ENCODE measurements at places on chromosomes 7 and 10.

- DNase-seq: no peak
These were observed 67.8 kb downstream of the EBF3 start for GRCh38 chr10:129896136-129896859.

- no peak for DNase-seq
These were observed 21.1 kb upstream of the SH2D4B start for GRCh38 chr10:80516506-80517075.

- DNase-seq: no peak
These were observed 2.3 kb upstream of the IGF2BP3 start for GRCh38 chr7:23472556-23472955.

DNA sequence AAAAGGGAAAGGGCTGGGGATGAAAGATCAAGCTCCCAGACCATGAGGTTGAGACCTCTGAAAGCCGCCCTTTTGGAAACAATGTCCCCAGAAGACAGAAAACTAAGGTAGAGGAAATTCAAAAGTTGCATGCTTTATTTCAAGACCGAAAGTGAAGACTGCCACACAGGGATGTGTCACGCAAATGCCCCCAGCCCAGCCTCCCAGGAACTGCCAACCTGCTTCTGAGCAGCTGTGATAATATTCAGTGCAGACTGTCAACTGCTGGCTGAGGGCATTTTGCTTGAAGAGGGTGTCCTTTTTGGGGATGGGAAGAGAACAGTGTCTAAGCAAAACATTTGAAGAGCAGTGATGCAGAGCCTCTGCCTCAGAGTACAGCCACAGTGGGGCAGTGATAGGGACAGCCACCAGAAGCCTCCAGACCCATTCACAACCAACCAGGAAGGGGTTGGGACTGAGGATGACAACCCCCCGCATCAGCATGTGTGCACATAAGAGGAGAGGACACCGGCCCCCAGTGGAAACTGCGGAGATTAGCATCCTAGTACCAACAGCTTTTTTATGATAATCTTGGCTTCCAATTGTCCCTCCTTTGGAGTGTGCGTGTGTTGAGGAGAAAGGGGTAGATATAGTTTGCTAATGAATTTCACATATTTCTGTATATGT is 34.7 kb upstream of the NFE2L3 start:
- DNase-seq: no peak

DNA sequence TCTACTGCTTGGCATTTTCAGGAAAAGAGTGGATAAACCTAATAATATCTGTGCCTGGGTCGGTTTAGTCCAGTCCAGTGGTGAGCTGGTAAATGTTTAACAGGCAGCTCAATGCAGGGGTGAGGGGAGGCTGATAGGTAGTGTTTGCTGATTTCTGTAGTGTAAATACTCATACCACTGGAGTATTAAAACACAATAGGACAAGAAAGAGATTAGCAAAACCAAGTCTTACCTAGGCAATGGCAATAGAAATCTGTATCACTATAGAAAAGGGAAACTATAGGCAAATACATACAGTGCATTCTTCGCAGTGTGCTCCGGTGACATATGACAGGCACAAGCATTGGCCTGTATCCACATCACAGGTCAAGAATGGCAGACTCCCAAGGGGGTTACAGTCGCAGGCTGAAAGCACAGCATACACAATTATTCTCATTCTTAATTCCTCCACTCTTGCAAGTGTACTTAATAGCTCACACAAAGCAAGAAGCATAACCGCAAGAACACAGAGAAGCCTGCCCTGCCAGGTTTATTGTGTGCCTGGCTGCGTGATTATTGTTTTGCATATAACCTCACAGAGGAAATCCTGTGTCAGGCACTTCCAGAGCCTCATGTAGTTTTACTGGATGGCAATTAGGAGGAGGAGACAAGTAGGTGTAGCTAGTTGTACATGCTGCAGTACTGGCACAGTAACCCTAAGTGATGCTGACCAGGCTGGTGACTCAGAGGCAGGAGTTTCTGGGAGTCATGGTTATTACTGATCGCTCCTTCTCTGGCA is 35.0 kb downstream of the LAMB4 start:
- no peak for DNase-seq

DNA sequence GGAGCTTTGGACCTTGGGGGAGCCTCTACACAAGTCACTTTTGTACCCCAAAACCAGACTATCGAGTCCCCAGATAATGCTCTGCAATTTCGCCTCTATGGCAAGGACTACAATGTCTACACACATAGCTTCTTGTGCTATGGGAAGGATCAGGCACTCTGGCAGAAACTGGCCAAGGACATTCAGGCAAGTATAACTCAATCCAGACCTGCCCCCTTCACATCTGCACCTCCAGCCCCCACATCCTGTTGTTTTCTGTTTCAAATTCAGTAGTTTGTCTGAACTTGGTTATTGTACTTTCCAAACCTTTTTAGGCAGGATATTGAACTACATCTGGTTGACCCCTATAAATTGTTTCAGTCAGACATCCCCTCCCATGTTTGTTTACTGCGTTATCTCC is 62.4 kb upstream of the CC2D2B start:
- no peak for DNase-seq

GRCh38 chr10:117631276-117632145 is 89.0 kb downstream of the EMX2 start:
- DNase-seq: no peak

GRCh38 chr7:80226629-80227028 is 92.0 kb downstream of the GNAI1 start:
- DNase-seq: no peak

DNA sequence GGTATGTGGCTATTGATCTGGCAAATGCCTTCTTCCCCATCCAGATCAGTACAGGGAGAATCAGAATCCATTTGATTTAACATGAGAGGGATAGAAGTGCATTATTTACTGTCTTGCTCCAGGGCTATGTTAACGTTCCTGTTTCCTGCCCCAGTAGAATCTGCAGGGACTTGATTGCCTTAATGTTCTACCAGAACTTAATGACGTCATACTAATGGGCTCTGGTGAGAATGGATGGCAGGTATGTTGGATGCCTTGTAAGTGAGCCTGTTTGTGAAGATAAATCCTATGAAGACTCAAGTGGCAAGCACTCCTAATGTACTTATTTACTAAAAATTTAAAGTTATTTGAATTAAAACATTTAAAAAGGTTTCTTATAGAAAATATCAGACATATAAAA is 44.5 kb upstream of the CHCHD3 start:
- DNase-seq: no peak

GRCh38 chr10:43076876-43077420 is at the start of gene RET:
Gene RET, plus strand, starts transcription at chr10:43077069. Its CDS starts 190 bp downstream, at chr10:43077259.
- DNase-seq: no peak

GRCh38 chr10:110498087-110498981 is 627 bp downstream of the DUSP5 start:
- DNase-seq: no peak

GRCh38 chr10:107126512-107127065 is 37.9 kb downstream of the SORCS1 start:
- no peak for DNase-seq

- no peak for DNase-seq
These were observed 281.4 kb upstream of the MKLN1 start for GRCh38 chr7:131046246-131046645.

DNA sequence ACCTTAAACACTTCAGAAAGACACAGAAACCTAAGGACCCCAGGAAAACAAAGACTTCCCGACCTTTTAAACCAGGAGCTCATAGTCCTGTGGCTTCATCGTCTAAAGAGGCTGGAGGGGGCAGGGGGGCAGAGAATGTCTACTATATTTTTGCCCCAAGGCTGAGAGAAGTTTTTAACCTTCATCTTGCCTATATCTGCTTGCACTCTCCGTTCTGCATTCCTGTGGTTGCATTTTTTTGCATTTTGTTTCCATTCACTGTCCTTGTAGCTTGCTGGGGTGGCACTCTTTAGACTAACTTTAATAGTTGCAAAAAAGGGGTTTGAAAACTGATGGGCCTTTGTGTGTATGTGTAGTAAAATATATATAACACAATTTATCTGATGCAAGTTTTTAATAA is 23.7 kb downstream of the PRKAR2B start:
- DNase-seq: no peak

- DNase-seq: no peak
These were observed 224.8 kb upstream of the LYZL1 start for GRCh38 chr10:29063806-29064644.

DNA sequence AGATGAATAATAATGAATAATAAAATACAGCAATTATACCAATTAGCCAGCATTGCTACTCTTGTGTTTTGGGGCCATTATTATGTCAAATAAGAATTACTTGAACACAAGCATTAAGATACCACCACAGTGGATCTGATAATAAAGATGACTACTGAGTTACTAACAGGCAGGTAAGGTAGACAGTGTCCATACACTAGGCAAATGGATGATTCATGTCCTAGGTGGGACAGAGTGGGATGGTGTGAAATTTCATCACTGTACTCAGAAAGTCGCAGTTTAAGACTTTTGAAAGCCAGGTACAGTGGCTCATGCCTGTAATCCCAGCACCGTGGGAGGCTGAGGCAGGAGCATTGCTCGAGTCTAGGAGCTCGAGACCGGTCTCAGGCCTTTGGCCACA is 8.7 kb upstream of the UNC5B start:
- no peak for DNase-seq

DNA sequence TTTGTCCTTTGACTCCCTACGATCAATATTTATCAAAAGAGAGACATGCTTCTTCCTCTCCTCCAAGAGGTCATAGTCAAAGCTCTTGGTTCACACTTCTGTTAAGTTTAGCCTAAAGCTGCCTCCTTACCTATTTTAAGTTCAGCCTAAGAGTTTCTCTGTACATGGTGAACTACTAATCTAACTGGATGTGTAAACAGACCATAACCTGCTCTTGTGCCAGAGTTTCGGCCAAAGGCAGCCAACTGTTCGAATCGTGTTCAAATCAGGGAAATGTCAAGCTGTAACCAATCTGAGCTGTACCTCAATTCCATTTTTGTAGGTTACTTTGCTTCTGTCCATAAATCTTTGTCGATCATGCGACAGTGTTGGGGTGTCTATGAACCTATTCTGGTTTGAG is 414.8 kb downstream of the PHTF2 start:
- no peak for DNase-seq

GRCh38 chr7:28608731-28609130 is 196.4 kb downstream of the CREB5 start:
- no peak for DNase-seq

GRCh38 chr10:73576890-73577591 is 14.1 kb downstream of the USP54 start:
- no peak for DNase-seq

GRCh38 chr7:89994483-89994882 is 159.8 kb upstream of the STEAP1 start:
- no peak for DNase-seq

DNA sequence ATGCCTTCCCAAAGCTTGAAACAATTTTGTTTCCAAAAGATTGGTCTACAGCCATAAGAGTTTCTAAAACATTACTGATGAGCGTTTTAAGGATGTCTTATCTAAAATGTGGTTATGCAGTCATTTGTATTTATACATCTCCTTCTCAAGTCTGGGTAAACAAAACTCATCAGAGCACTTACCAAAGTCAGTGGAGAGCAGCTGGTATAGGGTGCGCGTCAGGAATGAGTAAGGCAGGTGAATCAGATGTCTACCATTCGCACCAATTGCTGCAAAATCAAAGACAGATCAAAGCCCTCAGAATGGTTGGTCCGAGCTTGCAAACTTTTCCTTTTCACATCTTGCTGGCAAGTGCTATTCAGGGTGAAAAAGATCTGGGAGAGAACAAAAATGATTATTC is 65.6 kb upstream of the FAM171A1 start:
- DNase-seq: no peak

DNA sequence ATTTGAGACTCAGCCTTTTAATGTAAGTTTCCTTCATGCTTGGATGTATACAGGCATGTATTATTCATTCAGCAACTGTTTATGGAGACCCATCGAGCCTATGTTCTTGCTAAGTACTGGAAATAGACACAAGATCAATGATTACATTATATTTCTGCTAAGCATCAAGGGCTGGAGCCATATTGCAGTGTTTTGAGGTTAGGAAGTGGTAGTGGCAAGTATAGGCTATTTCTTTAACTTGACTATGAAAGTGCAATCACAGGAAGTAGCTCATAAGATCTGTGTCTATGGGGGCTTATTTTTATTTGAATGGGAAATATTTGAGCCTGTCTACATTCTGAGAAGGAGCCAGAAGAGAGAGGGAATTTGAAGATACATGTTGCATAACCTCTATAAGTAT is 123.8 kb downstream of the HDAC9 start:
- no peak for DNase-seq

DNA sequence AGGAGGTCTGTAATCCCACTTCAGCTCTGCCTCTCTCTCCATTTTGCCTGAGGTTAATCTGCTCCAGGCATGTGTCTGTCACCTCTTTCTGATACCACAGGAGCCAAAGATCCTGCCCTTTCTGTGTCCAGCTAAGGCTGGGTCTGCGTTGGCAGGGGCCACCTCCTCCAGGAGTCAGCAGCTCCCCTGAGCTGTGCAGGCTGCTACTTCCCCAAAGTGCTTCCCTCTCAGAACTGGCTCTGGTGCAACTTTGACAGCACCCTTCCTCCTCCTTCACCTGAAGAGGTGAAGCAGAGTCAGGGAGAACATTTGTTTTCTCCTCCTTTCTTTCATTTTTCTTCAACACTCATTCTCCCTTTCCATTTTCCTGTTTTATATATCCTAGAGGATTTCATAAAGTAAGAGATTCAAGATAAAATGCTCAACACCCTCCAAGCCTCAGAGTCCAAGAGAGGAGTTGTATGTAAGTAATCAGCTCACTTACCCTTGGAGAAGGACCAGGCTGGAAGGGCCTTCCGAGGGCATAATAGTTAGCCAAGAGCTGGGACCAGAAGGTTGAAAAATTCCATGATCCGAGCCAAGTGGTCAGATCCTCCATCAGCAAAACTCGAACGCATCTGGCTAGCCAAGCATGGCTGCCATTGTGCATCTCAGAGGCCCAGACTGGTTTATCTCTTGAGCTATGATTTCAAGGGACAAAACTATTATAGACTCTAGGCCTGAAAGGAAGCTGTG is 257.3 kb downstream of the PTEN start:
- DNase-seq: no peak

GRCh38 chr7:28408105-28408959 is 4.0 kb upstream of the CREB5 start:
- no peak for DNase-seq

- DNase-seq: no peak
These were observed 38.3 kb downstream of the WBP1L start for GRCh38 chr10:102781921-102782557.

DNA sequence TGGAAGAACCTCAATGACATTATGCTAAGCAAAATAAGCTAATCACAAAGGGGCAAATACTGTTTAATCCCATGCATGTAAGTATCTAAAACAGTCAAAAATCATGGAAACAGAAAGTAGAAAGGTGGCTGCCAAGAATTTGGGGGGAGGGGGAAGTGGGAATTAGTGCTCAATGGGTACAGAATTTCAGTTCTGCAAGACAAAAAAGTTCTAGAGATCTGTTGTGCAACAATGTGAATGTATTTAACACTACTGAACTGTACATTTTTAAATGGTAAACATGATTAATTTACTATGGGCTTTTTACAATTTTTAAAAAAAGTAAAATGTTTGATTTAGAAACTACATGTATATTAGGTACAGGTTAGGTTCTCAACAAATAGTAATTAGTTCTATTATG is 11.9 kb downstream of the EZH2 start:
- no peak for DNase-seq
